T47D (cell line): ENCODE measurements at places on chromosomes 13 and 19.

GRCh38 chr19:375395-376110 lies 31.0 kb upstream of the MIER2 start:
- no peak for DNase-seq

DNA sequence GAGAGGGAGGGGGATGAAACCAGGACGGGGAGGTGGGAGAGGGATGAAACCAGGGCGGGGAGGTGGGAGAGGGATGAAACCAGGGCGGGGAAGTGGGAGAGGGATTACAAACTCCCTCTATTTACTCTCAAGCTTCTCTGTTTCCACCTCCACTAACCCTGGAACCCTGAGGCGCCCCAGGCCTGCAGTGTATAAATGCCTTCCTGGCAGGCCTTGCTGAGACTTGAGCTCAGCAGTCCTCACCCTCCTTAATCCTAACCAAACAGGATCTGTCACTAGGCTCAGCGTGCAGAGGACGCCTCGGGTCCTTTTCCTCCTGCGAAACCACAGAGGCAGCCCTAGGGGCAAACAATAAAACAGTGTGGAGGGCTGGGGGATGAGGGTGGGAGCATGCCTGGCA lies 32.1 kb upstream of the OR1M1 start:
- DNase-seq = peak; percentile 98

- DNase-seq = no peak
Measured at GRCh38 chr19:5068233-5069072, 99.5 kb downstream of the KDM4B start.

DNA sequence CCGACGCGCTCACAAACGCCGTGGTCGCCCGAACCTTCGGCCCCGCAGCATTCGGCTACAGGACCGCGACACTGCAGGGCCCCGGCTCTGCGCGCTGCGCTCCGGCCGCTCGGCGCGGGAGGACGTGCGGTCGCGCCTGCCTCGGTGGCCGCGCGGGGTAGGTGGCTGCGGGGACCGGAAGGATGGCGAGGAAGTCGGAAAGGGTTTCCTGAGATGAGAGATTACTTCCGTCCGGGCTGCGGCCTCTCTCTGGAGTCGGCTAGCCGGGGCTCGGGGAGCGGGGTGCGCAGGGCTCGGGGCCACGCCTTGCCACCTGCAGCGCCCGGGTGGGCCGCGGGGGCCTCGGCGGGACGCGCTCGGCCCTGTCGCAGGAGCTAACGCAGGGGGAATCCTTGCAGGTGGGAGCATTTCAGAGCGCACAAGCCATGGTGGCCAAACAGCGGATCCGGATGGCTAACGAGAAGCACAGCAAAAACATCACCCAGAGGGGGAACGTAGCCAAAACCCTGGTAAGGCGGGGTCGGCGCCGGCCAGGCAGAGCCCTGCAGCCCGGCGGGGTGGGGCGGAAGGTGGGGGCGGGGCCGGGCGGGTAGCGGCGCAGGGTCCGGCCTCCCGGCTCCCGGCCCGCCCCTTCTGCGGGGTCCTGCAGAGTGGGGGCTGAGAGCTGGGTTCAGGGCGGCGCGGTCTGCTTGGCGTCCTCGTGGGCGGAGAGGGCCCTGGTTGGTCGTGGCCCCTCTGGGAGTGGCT lies at the start of gene SERP2:
SERP2 (plus strand) TSS at position 224 of the 747 bp plus-strand sequence; CDS start at position 426, 202 bp downstream.
- DNase-seq = no peak

DNA sequence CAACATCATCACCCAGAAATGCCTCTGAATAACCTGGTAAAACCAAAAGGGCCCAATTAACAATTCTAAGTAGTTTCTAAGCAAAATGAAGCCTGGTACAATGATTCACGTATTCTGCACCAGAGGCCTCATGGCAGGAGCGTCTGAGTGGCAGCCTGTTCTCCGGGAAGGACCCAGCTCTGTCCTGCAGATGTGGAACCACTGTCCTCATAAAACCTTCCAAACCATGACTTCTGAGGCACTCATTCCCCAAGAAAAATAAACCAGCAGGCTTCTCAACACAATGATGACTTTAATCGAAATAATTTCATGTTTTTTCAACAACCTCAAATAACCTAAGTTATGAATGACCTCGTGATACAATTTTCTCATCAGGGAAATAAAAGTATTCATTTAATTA lies 89.9 kb downstream of the STK24 start:
- no peak for DNase-seq

DNA sequence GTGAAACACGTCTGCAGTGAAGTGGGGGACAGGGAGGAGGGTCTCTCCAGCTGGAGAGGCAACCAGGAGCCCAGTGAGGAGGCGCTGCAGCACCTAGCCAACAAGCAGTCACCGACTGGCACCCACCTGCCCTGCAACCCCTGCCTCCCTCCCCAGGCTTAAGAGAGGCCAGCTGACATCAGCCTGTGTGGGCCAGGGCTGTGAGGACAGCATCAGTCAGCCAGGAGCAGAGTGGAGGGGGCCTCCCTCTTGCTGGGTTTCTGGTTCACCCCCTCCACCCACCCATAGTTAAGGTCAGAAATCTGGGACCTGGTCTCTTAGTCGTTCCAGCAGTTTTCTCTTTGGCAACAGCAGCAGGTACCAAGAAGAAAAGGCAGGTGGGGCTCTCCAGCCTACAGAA lies 25.5 kb upstream of the CCNP start:
- DNase-seq = no peak

- DNase-seq = no peak
Measured at GRCh38 chr13:67935626-67936025, 705.5 kb upstream of the PCDH9 start.

DNA sequence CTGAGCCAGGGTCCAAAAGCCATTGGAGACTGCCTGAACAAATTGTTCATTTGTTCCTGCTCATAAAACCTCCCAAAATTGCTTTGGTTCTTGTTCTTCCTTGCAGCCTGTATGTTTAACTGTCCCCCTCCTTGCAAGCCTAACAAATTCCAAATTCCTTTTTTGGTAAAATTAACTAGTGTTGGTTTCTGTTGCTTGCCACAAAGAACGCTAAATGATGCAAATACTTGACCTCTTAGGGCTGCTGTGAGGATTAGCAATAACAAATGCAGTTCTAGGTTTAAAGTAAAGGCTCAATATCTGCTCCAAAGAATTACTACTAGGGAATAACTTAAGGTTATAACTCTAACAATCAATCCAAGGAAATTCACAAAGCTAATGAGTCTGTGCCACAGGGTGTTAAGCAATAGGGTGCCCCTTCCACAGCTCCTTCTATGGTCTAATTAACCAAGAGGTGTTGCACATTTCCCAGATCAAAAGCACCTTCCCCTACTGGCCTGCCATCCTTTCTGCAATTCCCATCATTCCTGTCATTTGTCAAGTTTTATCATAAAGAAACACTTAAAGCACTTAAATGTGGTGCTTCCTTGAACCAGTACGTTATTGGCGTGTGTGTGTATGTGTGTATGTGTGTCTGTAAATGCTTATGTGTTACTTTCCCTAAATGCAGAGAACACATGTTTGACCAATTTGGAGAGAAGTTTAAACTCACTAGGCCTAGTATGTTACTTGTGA lies 110.2 kb downstream of the RAP2A start:
- DNase-seq = no peak

DNA sequence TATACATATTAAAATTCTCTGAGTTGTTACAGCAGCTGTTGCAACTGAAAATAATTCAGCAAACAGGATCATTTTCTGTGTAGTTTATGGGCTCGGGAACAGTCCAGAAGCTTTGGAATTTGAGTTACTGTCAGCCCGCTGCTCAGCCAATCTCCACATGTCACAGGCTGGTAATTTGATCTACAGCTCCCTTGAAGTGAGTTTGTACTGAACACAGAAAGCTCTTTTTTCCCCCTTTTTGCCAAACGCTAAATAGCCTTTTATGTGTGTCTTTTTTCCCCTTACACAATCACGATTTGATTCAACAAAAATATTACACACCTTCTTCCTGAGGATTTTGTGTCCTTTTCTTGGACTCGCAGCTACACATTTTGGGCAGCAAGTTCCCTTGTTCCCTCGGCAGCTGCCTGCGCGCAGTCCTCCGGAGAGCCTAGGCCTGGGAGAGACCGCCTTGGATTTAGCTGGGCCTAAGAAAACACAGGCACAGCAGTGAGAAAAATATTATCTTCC lies 371.4 kb downstream of the KCNRG start:
- no peak for DNase-seq

DNA sequence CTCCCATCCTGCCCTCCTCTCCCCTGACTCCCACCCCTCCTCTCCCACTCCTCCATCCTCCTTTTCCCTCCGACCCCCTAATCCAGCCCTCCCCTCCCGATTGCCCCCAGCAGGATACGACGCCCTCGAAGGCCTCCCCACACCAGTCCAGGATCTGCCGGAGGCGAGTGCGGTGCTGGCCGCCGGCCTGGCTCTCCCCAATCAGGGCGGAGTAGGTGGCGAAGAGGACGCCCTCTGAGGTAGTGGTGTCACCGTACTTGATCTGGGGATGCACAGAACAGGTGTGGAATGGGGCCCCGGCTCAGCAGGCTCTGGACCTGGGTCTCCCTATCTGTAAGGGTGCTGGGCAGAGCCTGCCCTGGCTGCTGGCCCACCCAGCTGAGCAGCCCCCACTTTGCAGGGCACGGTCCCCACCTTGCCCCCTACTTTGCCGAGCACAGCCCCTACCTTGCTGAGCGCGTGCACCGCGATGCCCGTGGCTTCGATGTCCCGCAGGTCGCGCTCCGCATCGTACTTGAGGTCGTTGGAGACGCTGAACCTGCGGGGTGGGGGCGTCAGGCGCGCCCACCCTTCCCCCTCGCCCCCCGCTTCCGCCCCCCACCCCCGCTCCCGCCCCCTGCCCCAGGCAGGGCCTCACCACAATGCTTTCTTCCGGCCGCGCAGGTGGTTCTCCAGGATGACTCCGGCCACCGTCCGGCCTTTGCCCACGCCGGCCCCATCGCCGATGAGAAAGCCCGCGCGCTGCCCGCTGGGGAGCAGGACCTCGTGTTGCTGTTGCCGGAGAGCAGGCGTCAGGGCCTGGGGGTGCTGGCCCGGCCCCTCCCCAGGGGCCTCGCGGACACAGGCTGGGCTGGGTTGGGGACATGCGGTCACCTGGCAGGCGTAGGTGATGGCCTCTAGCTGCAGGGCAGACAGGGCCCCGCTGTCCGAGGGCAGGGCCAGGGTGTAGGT lies 18.5 kb downstream of the GPX4 start:
- DNase-seq = no peak

DNA sequence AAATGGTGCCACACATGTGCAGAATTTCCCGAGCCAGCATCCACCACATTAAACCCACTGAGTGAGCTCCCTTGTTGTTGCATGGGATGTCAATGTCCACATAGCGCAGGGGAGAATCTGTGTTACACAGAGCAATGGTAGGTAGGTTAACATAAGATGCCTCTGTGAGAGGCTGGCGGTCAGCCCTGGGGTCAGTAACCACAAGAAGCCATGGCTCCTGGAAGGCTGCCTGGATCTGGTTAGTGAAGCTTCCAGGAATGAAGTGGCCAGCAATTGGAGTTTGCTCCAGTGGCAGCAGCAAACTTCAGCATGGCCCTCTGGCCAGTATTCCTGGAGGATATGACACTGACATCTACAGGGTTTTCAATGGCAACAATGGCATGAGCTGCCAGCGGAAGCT lies 37.0 kb upstream of the PCDH9 start:
- no peak for DNase-seq

DNA sequence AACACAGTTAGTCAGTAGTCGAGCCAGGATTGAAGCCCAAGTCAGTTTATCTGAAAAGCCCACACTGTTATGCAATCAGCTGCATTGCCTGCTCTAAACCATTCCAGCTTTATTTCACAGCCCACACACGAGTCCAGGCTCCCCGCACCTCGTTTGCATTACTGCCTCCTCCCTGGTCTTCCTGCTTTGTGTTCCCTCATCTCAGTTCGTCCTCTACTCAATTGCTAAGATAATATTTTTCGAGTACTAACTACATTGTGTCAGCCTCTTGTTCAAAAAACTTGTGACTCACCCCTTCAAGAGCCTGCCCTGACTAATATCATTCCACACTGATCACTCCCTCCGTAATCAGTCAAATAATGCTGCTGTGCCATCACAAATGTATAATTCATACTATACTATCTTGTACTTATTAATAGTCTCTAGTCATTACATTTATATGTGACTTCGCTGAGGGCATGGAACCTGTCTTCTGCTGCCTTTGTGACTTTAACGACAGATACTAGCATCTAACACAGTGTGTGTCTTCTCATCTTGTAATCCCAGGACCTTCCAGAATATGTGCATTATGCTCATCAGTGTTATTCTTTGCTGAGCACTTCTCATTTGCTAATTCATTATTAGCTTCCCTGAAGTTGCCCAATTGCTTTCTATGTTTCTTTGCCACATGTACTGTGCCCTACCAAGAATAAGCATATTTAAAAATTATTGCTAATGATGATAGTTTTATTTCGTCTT lies 26.2 kb upstream of the WDFY2 start:
- no peak for DNase-seq

DNA sequence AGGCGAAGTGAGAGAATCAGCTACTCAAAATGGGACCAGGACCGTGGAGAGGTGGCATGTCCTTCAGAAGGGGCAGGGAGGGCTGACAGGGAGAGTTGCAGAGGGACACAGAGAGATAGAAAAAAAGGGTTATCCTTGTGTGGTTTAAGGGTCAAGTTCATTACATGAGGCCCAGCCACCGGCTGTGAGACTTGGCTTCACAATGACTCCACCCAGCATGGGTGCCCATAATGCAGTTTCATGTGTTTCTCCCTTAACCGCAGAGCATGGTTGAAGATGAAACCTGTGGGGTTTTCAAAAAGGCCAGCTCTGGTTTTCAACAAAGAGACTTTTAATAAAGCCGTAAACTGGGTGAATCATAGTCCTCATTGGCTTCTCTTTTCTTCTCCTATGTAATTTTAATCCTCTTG lies 164.6 kb downstream of the KLF5 start:
- no peak for DNase-seq

DNA sequence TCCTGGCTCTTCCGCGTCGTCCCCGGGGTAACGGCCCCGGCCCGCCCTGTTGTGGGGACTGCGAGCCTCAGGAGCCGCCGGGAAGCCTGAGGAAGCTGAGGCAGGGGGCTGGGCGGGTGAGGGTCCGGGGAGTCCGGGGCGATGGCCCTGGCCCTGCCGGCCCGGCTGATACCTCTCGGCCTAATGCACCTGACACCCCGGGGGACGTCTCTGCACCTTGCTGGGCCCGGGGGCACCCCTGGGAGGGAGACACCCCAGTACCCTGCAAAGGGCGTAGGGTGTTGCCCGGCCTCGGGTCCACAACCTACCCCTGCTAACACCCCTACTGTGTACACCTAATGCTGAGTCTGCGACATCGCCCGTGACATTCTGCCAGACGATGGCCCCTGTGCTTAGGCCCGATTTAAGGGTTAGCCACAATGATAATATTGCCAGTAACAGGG lies 410 bp downstream of the PIN1 start:
- DNase-seq = no peak

GRCh38 chr19:2507109-2507508 lies 31.2 kb downstream of the GADD45B start:
- peak; percentile 95 for DNase-seq

- DNase-seq = no peak
Measured at GRCh38 chr19:50323782-50324133, 5.4 kb downstream of the KCNC3 start.

DNA sequence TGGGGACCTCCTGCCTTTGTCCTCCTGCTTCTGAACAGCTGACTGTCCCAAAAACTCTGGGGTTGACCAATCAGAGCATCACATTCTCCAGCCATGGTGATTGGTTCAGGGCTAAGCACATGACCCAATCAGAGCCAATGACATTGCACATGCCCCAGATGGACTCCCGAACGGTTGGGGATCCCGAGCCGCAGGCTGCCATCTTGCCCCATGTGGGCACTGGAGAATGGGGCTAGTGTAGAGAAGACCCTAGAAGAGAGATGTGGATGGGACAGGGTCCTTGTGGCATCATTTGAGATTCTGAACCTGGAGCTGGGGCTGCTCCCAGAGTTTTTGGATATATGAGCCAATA lies 31.3 kb upstream of the PEPD start:
- no peak for DNase-seq

GRCh38 chr13:111530137-111530870 lies 209.9 kb downstream of the TEX29 start:
- no peak for DNase-seq
